KBM-7 (cell line): ENCODE measurements at places on chromosomes 16 and 17.

- peak; percentile 87 for DNase-seq
These were observed 242.0 kb downstream of the FTO start for GRCh38 chr16:53945996-53946395.

DNA sequence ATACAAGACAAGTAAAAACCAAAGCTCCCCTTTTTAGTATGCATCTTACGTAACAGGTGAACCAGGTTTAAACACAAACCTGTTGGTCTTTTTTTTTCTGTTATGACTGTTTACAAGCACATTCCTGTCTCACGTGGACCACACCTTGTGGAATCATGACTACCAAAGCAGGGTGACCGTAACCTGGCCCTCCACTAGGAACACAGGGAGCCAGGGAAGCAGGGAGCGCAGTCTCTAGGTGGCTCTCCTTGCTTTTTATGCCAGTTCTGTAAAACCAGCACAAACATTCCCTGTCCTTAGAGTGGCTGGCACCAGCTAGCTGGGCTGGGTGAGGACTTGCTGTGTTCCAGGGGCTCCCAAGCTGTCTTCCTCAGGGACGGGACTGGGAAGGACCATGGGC lies 44.1 kb downstream of the DDX19A start:
- no peak for DNase-seq

- DNase-seq = no peak
These were observed 19.3 kb downstream of the TENT4B start for GRCh38 chr16:50172195-50172922.

DNA sequence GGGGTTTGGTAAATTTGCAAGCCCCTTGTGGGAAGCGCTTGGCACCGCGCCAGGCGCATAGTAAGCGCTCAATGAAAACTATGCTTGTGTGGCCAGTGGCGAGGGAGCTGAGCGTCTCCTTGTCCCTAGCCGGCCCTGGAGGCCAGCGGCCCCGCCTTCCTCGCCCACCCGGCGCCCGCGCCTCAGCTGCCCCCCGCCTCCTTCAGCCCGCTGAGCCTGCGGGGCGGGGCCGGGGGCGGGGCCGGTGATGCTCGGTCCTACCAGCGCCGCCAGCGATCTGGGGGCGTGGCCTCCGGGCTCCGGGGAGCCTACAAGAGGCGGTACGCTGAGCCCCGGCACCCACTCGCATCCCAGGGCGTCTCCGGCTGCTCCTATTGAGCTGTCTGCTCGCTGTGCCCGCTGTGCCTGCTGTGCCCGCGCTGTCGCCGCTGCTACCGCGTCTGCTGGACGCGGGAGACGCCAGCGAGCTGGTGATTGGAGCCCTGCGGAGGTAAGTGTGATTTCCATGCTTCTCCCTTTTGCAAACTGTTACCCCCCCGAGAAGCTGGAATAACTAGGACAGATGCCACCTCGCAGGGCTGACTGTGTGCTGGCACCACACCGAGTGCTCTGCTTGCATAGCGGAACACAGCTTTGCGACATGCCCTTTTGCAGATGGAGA lies at the start of gene CRISPLD2:
TSS of gene CRISPLD2 (plus strand) at position 342 of the 661 bp plus-strand sequence. CDS start 18,511 bp downstream, outside the sequence.
- peak; percentile 85 for DNase-seq

- DNase-seq = peak; percentile 26
These were observed 331.3 kb downstream of the SEC14L1 start for GRCh38 chr17:77471984-77472461.

GRCh38 chr17:73591296-73592078 lies 52.8 kb downstream of the SDK2 start:
- DNase-seq = peak; percentile 34

- DNase-seq = no peak
These were observed 20.7 kb upstream of the LRRC37A start for GRCh38 chr17:46274238-46274637.

GRCh38 chr16:2212362-2213324 lies 2.0 kb upstream of the BRICD5 start:
- peak; percentile 43 for DNase-seq

DNA sequence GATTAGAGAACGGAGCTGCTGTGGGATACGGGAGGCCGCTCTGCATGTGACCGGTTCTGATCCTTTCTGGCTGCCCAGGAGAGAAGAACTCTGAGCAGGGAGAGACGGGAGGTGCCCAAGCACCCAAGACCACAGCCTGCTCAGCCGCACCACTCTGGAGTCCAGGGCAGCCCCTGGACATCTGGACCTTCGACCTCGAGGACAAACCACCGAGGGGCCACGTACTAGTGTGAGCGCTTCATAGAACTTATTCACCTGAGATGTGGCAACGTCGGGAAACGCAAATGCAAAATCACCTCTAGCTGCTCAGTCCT lies 5.9 kb downstream of the RNF166 start:
- no peak for DNase-seq

GRCh38 chr17:60819447-60820130 lies 141.9 kb downstream of the BCAS3 start:
- no peak for DNase-seq

- no peak for DNase-seq
These were observed 20.2 kb downstream of the SPNS2 start for GRCh38 chr17:4518901-4519300.

DNA sequence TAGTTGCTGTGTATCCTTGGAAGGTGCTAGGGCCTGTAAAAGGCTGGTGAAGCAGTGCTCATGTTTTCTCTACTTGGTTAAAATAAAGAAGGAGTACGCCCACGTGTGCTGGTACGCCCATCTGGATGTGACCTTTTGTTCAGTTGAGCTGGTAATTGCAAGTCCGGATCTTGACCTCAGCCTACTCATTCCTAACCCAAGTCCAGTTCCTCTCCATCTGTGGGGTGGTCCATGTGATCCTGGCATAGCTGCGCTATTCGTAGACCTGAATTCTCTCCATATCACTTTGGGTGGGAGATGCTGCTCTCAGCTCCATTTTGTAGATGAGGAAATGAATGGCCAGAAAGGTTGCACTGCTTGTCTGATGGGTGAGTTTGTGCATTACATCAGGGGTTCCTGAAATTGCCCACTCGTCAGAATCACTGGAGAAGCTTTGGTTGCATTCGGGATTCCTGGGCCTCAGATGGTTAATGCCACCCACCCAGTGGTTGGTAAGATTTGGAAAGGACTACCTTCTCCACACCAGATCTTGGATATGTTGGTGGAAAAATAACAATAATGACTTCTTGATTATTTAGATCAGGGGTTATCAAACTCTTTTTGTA lies 328.8 kb downstream of the CPPED1 start:
- DNase-seq = no peak

DNA sequence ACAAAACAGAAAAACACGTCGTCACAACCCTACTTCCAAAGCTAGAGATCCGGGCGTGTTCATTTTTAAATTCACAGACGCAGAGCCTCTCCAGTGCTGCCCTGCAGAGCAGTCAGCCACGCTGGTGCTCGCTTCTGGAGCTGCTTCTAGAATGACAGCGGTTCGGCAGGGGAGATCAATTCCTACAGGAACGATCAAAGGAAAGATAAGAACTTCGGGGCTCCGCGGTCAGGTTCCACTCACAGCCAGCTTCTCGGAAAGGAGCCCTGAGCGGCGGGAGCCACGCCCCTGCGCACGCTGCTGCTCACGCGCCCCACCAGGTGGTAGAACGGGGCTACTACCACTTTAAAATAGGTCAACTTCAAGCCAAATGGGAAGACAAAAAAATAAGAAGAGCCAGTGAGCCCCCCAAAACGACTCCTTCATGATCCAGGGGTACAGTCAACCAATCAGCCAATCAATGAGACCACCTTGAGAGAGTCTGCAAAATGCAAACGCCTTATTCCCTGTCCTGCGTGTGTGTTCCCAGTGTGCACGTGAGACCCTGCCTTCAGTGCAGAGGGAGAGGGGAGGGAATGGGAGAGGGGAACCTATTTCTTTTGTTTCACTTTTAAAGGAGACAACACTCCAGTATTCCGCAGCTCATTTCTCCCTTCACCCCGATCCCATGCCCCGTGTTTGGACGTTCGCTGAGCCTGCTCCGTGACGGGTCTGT lies 209.7 kb downstream of the RBFOX3 start:
- peak; percentile 80 for DNase-seq

DNA sequence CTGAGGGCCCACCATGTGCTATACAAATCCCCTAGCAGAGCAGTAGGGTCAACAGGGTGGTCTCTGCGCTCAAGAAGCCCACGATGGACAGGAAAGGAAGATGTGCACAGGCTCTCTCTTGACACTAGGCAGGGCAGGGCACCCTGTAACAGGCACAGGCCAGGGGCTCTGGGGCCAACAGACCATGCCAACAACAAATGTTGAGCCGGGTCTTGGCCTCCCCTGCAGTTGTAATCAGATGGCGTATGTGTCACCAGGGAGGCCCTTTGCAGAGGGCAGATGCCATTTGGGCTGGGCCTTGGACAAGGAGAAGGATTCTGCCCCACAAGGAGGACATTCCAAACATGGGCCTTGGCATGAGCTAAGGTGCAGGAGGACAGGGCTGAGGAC lies 5.3 kb downstream of the TRPV1 start:
- DNase-seq = no peak

DNA sequence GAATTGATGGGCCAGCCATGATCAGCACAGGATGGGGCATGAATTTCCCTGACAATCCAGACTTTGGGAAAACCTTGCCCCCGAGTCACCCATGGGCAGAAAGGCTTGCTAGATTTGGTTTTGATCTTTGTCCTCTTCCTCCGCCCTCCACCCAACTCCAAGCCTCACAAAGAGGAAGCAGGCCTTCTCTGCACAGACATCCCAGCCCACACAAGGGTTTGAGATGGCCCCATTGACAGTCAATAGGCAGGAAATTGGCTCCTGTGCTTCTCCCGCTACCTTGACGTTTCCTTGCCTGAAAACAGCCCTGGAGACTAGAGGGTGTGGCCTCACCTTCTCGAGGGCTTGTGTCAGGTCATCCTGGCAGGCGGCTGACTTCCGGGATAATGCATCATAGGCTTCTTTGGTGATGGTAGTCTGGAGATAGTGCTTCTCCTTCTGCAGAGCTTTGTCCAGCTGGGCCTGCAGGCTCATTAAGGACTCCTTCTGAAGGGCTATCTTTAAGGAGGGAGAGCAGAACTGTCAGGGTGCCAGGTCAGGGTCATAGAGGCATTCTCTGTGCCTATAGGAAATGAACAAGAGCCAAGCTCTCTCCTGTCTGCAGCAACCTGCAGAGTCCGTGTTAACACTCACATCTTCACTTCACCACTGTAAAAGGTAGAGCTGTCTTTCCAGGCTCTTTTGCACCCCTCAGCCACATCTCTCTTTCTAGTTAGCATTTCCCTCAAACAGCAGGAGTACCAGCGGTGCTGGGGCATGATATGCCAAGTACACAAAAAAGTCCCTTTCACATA lies 32.2 kb downstream of the DHX38 start:
- DNase-seq = no peak

DNA sequence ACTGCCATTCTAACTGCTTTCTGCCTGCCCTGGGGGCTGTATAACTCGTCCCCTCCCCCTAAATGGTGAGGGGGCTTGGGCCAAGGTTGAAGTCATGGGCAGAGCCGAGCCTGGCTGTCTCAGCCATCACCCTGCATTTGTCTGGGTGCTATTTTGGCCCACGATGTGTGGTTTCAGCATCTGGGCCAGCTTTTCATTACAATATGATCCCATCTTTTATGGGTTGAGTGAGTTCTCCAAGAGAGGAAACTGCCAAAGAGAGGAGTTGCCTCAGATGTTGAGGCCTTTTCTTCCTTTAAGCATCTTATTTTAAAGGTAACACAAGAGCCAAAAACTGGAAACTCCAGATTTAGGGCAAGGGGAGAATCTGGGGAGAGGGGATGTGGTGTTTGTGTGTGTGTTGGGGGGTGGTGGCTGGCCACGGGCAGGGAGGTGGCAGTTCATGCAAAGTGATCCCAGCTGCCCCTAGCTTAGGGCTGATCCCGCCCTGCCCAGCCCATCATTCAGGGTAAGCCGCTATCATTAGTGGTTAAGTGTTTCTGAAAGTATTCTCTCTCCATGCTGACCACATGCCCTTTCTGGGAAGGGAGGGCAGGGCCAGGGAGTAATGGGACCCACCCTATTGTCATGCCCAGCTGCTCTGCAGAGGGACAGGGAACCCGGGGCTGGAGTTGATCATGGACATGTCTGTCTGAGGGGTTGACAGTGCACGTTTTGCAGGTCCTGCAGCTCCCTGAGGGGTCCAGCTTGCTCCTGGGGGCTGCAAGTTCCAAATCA lies 83.2 kb upstream of the CLEC18A start:
- DNase-seq = no peak

DNA sequence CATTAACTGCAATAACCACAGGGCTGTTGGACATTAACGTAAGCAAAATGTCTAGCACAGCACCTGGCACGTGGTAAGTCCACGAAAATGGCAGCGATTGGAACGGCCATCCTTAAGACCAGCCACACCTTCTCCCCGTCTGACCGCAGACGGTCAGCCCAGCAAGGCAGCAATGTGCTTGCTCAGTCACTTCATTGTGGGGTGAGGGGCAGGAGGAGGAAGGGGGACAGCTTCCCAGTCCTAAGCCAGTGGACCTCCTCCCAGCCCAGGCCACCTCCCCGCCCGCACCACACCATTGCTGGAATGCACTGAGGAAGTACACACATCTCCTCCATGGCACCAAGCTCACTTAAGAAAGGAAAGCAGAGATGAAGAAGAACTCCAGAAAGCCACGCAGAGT lies 8.6 kb upstream of the MYLK3 start:
- DNase-seq = no peak

- DNase-seq = peak; percentile 56
These were observed 17.2 kb downstream of the CD300LB start for GRCh38 chr17:74513987-74514631.

DNA sequence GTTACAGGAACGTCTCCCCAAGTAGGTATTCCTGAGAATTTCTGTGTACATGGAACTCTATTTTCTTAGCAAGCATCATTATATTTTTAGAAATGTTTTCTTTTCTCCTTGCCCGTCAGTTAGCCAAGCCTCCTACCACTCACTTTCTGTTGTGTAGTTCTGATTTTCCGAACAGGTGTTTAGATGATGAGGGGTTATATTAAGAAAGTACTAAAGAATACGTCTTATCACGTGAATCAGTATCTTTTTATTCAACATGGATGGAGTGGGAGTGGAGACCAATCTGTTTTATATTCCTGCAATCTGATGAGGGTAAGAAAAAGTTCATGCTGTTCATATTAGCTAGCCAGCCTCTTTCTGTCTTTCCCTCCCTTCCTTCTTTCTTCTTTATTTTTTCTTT lies 29.4 kb downstream of the MSI2 start:
- DNase-seq = no peak

- peak; percentile 73 for DNase-seq
These were observed 1.1 kb downstream of the CD79B start for GRCh38 chr17:63930951-63931575.

GRCh38 chr17:72118335-72119076 lies 2.3 kb upstream of the SOX9 start:
- DNase-seq = peak; percentile 26

DNA sequence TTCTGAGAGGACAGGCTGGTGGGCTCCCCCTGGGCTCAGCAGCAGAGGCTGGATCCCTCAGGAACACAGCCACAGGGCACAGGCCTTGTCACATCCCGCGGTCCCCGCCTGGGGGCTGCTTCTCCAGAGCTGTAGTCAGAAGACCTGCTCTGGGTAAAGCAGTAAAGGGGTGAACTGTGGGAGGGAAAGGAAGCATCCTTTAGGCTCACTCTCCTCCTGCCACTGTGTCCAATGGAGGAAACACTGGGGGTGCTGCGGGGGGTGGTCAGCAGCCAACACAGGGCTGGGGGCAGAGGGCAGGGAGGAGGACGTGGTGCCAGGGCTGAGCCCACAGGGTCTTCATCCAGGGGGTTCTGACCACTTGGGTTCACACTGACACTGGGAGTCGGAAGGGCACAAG lies 5.0 kb upstream of the SLC38A8 start:
- DNase-seq = no peak
